Activated CD4-positive, alpha-beta memory T cell treated with anti-CD3 and anti-CD28 coated beads for 36 hours (primary cell): ENCODE measurements at places on chromosomes 2 and 18. TPM values are rescaled to one million over a fixed set of nuclear protein-coding genes. Genes with fewer than 3 reads are reported as not detected.
A peak's percentile ranks its signal among the peaks of the same experiment; 100 is the strongest.

The CENPA gene
- 37.8 TPM for total RNA-seq

The TPO gene
- not detected for total RNA-seq

The GPR35 gene
- 3.4 TPM for total RNA-seq

DNA sequence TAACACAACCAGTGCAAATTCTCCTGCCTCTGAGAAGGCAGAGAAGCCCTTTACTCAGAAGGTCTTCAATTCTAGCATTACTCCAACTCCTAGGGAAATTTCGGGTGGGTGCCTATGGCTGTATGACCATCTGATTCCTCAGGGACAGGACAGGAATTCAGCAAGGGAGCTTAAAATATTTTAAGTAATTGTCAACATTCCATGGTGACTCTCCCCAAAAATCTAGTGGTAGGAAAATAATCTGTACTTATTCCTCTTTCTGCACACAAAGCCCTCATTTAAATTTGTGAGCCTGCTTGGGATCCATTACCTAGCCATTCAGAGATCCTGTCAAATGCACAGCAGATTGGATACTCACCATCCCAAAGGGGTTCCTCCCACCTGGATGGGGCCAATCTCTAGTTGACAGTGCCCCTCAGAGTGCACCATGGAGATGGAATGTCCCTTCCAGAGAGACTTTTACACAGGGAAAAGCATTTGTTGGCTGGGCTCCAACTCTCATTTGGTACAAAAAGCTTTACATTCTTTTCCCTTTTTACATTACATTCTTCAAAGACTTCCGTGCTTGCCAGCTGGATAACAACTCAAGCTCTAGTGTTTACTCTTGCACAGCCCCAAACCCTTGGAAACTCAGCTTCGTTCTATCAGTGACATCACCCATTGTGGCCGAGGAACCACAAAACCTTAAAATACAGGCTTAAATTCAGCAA lies 3.1 kb upstream of the TMEM150A start:
- H3K4me1 ChIP-seq, result peaks cover 41% of the 10 kb centered on the region
- no peaks in the 10 kb centered on the region for H3K27me3 ChIP-seq
- DNase-seq, result no peak
- H3K27ac ChIP-seq, result no peak overlapping the region

DNA sequence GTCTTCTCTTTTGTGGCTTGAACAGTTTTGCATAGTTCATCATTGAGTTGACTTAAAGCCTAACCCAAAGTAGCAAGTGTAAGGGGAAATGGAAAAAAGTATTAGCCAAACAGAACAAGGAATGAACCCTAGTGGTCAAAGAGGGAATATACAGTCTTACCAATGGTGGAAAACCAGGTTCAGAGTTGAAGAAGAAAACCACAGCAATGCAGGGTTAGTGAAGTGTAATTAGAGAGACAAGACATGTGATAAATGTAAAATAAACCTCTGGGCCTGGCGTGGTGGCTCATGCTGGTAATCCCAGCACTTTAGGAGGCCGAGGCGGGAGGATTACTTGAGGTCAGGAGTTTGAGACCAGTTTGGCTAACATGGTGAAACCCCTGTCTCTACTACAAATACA lies 2.4 kb downstream of the TTN start:
- no peak overlapping the region for H3K27ac ChIP-seq
- H3K4me3 ChIP-seq, result no peak overlapping the region
- H3K4me1 ChIP-seq, result no peaks in the 10 kb centered on the region
- no peaks in the 10 kb centered on the region for H3K27me3 ChIP-seq
- H3K36me3 ChIP-seq, result no peaks in the 10 kb centered on the region

The LMAN2L gene
- total RNA-seq, result 6.1 TPM

The DPP4 gene
- 29.9 TPM for total RNA-seq

- peak overlapping the region; percentile 55 for H3K27ac ChIP-seq
- no peaks in the 10 kb centered on the region for H3K36me3 ChIP-seq
- H3K4me1 ChIP-seq, result peaks cover 9% of the 10 kb centered on the region
- H3K27me3 ChIP-seq, result peaks cover 4% of the 10 kb centered on the region
Measured at GRCh38 chr2:130726614-130727180, 2.2 kb upstream of the GPR148 start.

The OXER1 gene
- not detected for total RNA-seq

DNA sequence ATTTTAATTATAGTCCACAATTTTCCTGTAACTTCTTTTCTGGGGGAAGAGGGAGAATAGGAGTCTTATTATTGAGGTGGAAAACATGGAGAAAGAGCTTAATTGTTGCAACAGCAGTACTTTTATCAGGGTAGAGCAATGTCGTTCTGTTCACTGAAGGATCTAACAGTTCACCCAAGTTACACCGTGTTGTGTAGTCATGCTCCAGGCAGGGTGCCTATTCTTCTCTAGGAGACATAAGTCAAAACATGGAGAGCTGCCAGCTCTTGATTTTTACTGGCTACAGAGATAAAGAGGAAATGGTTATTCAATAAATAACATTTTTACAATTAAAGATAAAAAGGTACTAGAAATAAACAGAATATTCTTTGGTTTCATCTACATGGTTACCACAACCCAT lies 594.3 kb upstream of the NETO1 start:
- H3K36me3 ChIP-seq, result no peaks in the 10 kb centered on the region
- no peak overlapping the region for H3K27ac ChIP-seq
- DNase-seq, result no peak
- H3K27me3 ChIP-seq, result no peaks in the 10 kb centered on the region

- no peak overlapping the region for H3K27ac ChIP-seq
- no peaks in the 10 kb centered on the region for H3K27me3 ChIP-seq
- H3K4me3 ChIP-seq, result no peak overlapping the region
- peaks cover 12% of the 10 kb centered on the region for H3K4me1 ChIP-seq
Measured at GRCh38 chr18:42113529-42114191, 158.6 kb downstream of the PIK3C3 start.

DNA sequence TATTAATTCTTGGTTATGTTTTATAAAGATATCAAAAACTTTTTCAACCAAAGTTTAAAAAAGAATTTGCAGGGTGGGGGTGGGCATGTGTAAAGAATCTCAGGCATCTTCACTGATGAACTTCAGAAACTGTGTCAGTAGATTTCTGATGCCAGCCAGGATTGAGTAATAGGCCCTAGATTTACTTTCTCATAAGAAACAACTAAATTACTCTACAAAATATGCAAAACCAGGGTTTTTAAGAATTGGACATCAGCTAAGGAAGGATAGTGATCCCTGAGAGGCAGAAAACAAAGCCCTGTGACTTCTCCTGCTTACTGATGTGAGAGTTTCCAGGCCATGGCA lies 11.9 kb upstream of the IL1R1 start:
- H3K4me1 ChIP-seq, result peaks cover 42% of the 10 kb centered on the region
- H3K4me3 ChIP-seq, result no peak overlapping the region
- peaks cover 6% of the 10 kb centered on the region for H3K27me3 ChIP-seq
- peaks cover 26% of the 10 kb centered on the region for H3K36me3 ChIP-seq

The KCNG2 gene
- total RNA-seq, result not detected

DNA sequence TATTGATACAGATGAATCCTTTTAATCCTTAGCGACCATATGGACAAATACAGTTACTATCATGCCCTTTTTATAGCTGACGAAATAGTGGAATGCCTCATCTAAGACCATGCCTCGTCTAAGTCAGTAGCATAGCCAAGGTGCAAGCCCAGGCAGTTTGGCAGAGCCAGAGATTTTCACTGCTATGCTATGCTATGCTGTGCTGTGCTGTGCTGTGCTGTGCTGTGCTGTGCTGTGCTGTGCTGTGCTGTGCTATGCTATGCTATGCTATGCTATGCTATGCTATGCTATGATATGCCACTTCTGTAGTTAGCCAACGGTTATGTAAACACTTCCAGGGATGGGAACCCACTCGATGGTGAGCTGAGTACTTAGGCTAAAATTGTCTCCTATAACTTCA lies 91.6 kb upstream of the MAP4K3 start:
- DNase-seq, result no peak
- H3K27ac ChIP-seq, result no peak overlapping the region
- no peaks in the 10 kb centered on the region for H3K4me1 ChIP-seq
- H3K27me3 ChIP-seq, result peaks cover 1% of the 10 kb centered on the region

- no peak for DNase-seq
- H3K4me1 ChIP-seq, result peaks cover 2% of the 10 kb centered on the region
Measured at GRCh38 chr18:74817576-74817975, 219.9 kb downstream of the ZNF407 start.

DNA sequence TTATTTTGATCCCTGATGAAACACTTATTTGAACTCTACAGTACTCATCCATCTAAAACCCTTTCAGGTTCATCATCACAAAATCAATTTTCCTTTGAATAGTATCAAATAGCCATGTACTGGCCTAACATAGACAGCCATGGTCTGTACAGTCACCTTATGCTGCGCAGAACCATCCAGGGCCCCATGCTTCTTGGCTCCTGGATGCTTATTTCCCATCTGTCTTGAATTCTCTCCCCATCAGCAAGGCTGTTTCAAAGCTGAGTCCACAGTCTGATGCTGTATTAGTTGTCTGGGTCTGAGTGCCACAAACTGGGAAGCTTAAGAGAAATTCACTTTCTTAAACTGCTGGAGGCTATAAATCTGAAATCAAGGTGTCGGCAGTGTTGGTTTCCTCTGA lies 290.2 kb downstream of the OSR1 start:
- no peak for DNase-seq
- H3K4me3 ChIP-seq, result no peak overlapping the region
- H3K27me3 ChIP-seq, result no peaks in the 10 kb centered on the region
- no peaks in the 10 kb centered on the region for H3K36me3 ChIP-seq

- no peak for DNase-seq
- no peaks in the 10 kb centered on the region for H3K4me1 ChIP-seq
- no peak overlapping the region for H3K4me3 ChIP-seq
Measured at GRCh38 chr2:133717497-133717896, 149.2 kb upstream of the NCKAP5 start.

The HSPD1 gene
- 839 TPM for total RNA-seq

- H3K4me1 ChIP-seq, result peaks cover 23% of the 10 kb centered on the region
- H3K27me3 ChIP-seq, result peaks cover 72% of the 10 kb centered on the region
- H3K36me3 ChIP-seq, result no peaks in the 10 kb centered on the region
- peak; percentile 36 for DNase-seq
Measured at GRCh38 chr2:72920318-72921087, 3.2 kb downstream of the EMX1 start.

- no peak overlapping the region for H3K4me3 ChIP-seq
- H3K27ac ChIP-seq, result no peak overlapping the region
- no peaks in the 10 kb centered on the region for H3K27me3 ChIP-seq
- DNase-seq, result no peak
Measured at GRCh38 chr18:40413160-40413559, 1541.9 kb upstream of the PIK3C3 start.

The MAP2 gene
- 0.27 TPM for total RNA-seq

DNA sequence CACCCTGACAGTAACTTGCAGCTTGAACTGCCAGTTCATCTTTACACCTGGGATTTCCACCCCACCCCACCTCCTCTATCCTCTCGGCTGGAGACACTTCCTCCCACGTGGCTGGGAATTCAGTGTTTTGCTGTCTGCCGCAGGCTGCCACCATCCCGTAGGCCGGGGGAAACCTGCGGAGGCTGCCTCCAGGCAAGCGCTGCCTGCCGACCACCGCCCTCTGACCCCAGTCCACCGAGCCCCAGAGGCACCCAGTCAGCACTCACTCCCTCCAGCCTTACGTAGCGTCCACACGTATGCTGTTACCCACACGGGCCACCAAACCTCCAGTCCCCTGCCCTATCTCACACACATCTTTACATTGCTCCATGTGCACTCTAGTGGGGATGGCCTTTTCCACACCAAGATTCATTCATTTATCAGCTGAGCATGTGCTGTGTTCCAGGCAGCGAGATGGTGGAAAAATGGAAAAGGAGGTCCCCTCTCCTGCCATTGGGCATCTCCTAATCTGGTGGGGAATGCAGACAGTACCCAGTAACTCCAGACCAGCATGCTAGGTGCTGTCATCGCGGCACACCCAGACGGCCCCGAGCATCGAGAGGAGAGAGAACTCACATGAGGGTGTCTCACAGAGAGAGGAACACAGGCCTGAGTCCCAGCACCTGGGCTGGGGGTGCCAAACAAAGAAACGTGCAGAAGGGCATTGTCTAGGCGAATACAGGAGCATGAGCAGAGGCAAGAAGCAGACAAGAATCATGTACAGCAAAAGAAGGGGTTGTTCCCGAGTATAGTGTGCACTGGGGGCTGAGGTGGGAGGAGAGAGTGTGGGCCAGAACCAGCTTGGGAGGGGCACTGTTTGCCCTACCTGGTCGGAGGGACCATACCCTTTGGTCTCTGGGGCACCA lies 166.9 kb downstream of the SMAD7 start:
- H3K36me3 ChIP-seq, result no peaks in the 10 kb centered on the region
- H3K27ac ChIP-seq, result no peak overlapping the region
- peaks cover 18% of the 10 kb centered on the region for H3K4me1 ChIP-seq
- no peaks in the 10 kb centered on the region for H3K27me3 ChIP-seq

The TMEM37 gene
- total RNA-seq, result not detected

DNA sequence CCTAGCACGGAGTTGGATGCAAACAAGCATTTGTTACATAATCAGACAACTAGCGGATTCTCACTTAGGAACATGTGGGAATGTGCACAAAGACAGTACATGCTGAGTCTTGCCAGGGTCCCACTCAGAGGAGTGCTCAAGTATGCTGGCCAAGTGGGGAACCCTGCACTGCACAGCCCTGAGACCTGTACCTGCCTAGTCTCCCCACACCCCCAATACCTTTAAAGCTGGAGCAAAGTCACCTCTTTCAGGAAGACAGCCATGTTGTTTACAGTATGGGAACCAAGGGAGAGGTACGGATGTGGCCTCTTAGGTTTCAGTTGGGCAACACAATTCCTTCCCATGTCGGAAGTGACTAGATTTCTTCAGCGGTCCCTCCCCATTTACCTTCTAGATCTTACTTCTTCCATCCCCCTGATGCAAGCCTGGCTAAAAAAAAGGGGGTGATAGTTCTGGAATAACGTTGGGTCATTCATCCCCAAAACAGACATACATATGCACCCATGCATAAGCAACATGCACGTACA lies 10.7 kb downstream of the CXCR1 start:
- H3K4me1 ChIP-seq, result no peaks in the 10 kb centered on the region
- H3K4me3 ChIP-seq, result no peak overlapping the region
- H3K36me3 ChIP-seq, result no peaks in the 10 kb centered on the region
- no peak for DNase-seq

The RETSAT gene
- 22.6 TPM for total RNA-seq

DNA sequence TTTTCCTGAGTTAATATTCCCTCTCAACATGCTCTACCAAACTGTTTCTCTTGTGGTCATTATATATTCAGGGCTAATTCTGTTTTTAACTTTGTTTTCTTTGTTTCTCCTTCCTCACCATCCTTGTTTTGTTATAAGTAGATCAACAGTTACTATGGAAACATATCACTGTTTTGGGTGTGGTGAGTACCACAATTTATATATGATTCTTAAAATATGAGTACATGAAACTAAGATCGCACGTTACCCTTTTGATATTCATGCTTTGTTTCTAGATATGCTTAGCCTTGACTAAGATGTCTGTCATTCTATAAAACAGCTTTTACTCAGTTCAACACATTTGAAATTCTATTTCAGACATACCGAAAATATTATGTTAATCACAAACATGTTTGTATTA lies 232.3 kb upstream of the ITGA4 start:
- H3K27me3 ChIP-seq, result no peaks in the 10 kb centered on the region
- peak overlapping the region; percentile 59 for H3K4me3 ChIP-seq
- H3K27ac ChIP-seq, result peak overlapping the region; percentile 87
- H3K4me1 ChIP-seq, result peaks cover 24% of the 10 kb centered on the region
- peaks cover 24% of the 10 kb centered on the region for H3K36me3 ChIP-seq

The PROKR1 gene
- not detected for total RNA-seq

GRCh38 chr2:207692206-207693065 lies 19.0 kb upstream of the CCNYL1 start:
- peak; percentile 54 for DNase-seq
- H3K36me3 ChIP-seq, result no peaks in the 10 kb centered on the region
- no peak overlapping the region for H3K4me3 ChIP-seq
- H3K27ac ChIP-seq, result no peak overlapping the region

GRCh38 chr18:6069539-6069938 lies 174.2 kb upstream of the TMEM200C start:
- H3K4me1 ChIP-seq, result no peaks in the 10 kb centered on the region
- H3K4me3 ChIP-seq, result no peak overlapping the region
- no peak for DNase-seq
- H3K36me3 ChIP-seq, result no peaks in the 10 kb centered on the region

The SLC19A3 gene
- total RNA-seq, result not detected

The MYO3B gene
- 0.48 TPM for total RNA-seq

The CXCR2 gene
- not detected for total RNA-seq
